ENCODE measurements at places on chromosomes 2 and 18. TPM values are rescaled to one million over a fixed set of nuclear protein-coding genes. Genes with fewer than 3 reads are reported as not detected.

Gene ESCO1
- total RNA-seq = 16.0 TPM

Gene ADD2
- total RNA-seq = 3.4 TPM

Gene C2orf15
- not detected for total RNA-seq

Gene SMYD1
- not detected for total RNA-seq

Gene NYAP2
- total RNA-seq = 0.25 TPM

Gene IL1R1
- 79.6 TPM for total RNA-seq

Gene LIMS3
- total RNA-seq = 2.2 TPM

Gene IL18RAP
- 5.9 TPM for total RNA-seq

Gene TLX2
- 6.6 TPM for total RNA-seq
